ENCODE measurements at places on chromosomes 1 and 21. TPM values are rescaled to one million over a fixed set of nuclear protein-coding genes. Genes with fewer than 3 reads are reported as not detected.

The RAB42 gene
- 0.83 TPM for total RNA-seq

DNA sequence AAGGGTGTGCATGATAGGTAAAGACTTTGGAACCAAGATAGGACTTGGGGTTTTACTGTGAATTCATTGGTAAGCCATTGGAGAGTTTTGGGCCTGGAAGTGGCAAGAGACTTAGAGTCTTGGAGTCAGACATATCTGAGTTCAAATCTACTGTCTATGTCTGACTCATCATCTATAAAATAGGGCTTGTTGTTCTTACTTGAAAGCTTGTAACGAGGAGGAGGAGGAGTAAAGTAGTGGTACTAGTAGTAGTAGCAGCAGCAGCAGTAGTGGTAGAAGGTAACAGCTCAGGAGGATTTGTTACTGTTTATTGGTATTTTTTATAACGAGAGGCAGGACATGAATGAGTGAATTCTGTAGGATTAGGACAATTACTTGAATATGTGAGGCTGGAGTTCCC is 62.7 kb downstream of the CACHD1 start:
- DNase-seq, result no peak

The SHISA4 gene
- total RNA-seq, result 16.8 TPM

The SEC16B gene
- total RNA-seq, result 3.0 TPM

- DNase-seq, result no peak
Measured at GRCh38 chr1:221740369-221740992, 1.4 kb downstream of the DUSP10 start.

- no peak for DNase-seq
Measured at GRCh38 chr21:36849461-36850105, 116.9 kb downstream of the HLCS start.

The TAS1R1 gene
- 0.28 TPM for total RNA-seq

- no peak for DNase-seq
Measured at GRCh38 chr1:19062258-19063029, 106.0 kb upstream of the IFFO2 start.

DNA sequence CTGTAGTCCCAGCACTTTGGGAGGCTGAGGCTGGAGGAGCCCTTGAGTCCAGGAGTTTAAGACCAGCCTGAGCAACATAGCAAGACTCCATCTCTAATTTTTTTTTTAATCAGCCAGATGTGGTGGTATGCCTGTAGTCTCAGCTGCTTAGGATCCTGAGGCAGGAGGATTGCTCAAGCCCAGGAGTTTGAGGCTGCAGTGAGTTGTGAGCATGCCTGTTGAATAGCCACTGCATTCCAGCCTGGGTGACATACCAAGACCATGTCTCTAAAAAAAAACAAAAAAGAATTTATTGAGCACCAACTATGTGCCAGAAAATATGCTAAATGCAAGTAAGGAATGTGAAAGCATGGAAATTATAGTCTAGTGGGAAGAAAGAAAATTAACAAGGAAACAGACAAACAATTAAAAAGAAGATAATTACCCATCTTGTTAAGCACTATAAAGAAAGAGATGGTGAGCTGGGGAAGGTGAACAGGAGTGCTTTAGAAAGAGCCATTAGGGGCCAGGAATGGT is 104.0 kb upstream of the ZNF678 start:
- DNase-seq, result no peak

The OR11L1 gene
- not detected for total RNA-seq

- DNase-seq, result no peak
Measured at GRCh38 chr1:11147197-11147770, 41.9 kb upstream of the ANGPTL7 start.

The TGFB2 gene
- total RNA-seq, result 7.9 TPM

GRCh38 chr1:28296401-28297261 is 32.2 kb upstream of the MED18 start:
- peak; percentile 97 for DNase-seq

The SLC45A1 gene
- 2.7 TPM for total RNA-seq

GRCh38 chr1:111921948-111922347 is 67.5 kb downstream of the KCND3 start:
- no peak for DNase-seq

The ZYG11B gene
- total RNA-seq, result 32.8 TPM

GRCh38 chr1:36123356-36123755 is 1.7 kb downstream of the COL8A2 start:
- no peak for DNase-seq

The HLX gene
- total RNA-seq, result 5.1 TPM

DNA sequence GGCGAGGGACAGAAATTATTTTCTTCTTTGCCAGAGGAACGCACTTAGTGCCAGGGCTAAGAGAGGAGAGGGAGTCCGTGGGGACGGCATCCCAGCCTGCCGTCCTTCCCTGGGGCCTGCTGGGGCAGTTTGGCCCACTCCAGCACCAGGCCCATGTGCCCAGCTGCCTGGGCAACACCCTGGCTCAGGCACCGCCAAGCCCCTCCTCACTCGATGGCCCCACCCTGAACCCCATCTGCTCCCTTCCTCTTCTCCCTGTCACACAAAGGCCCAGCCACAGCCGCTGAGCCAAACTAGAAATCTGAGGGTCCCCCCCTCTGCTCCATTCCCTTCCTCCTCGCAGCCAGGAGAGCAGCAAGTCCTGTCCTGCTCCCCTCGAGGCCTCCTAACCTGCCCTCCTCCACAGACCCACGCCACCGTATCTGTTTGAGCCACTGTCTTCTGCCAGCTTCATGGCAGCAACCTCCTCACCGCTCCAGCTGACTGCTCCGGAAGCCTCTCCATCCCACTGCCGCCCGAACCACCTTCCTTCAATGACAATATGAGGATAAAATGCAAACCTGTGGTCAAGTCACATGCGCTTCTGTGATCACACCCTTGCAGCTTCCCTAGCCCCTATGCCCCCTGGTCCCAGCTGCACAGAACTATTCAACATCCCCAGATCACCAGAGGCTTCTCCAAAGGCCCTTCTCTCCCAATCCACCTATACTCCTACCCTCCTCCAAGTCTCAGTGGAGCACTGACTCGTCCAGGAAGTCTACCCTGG is 8.4 kb upstream of the TNNI1 start:
- no peak for DNase-seq

The HMCN1 gene
- total RNA-seq, result 1.4 TPM

The SFN gene
- total RNA-seq, result 0.37 TPM

- DNase-seq, result no peak
Measured at GRCh38 chr1:223489439-223489838, 96.2 kb downstream of the CCDC185 start.

The NPHS2 gene
- total RNA-seq, result not detected

DNA sequence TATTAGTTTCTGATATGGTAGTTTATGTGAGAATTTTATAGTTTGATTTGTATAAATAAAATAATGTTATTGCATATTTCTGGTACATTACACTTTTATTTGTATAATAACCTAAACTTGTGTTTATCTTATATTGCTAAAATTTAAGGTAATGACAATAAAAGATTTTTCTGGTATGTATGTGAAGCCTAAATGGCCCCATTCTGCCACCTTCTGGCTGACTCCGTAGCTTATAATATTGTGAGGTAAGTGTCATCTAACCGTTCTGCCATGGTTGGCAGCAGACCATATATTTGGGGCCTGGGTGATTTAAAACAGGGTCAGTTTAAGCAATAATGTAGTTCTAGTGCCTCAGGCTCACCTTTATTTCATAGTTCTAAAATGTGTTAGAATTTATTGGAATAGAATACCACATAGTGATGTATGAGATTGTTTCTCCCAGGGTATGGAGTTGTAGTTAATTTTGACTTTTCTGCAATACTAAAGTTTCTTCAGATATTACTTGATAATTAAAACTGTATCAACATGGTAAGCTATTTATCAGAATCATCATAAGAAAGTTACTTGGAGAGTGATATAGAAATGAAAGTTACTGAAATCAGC is 21.2 kb upstream of the PRKACB start:
- no peak for DNase-seq

The KCNJ6 gene
- total RNA-seq, result not detected

- no peak for DNase-seq
Measured at GRCh38 chr1:241316372-241316771, 40.6 kb downstream of the RGS7 start.

GRCh38 chr1:177748080-177748801 is 221.6 kb downstream of the SEC16B start:
- DNase-seq, result no peak

GRCh38 chr1:42853116-42853884 is 6.9 kb downstream of the ZNF691 start:
- no peak for DNase-seq

- no peak for DNase-seq
Measured at GRCh38 chr1:111006556-111006955, 42.8 kb upstream of the LRIF1 start.

DNA sequence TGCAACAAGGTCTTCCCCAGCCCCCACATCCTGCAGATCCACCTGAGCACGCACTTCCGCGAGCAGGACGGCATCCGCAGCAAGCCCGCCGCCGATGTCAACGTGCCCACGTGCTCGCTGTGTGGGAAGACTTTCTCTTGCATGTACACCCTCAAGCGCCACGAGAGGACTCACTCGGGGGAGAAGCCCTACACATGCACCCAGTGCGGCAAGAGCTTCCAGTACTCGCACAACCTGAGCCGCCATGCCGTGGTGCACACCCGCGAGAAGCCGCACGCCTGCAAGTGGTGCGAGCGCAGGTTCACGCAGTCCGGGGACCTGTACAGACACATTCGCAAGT is 3.8 kb downstream of the ZBTB18 start:
- DNase-seq, result no peak

- no peak for DNase-seq
Measured at GRCh38 chr1:159196543-159196942, 8.1 kb upstream of the ACKR1 start.

GRCh38 chr1:62593825-62594394 is 3.4 kb upstream of the ANGPTL3 start:
- DNase-seq, result no peak

- no peak for DNase-seq
Measured at GRCh38 chr1:81238129-81238528, 562.6 kb upstream of the ADGRL2 start.

The OR2T8 gene
- not detected for total RNA-seq

The NPL gene
- 3.7 TPM for total RNA-seq

- DNase-seq, result no peak
Measured at GRCh38 chr1:8651962-8652361, 165.5 kb downstream of the RERE start.

The AMY1C gene
- total RNA-seq, result 24.8 TPM

DNA sequence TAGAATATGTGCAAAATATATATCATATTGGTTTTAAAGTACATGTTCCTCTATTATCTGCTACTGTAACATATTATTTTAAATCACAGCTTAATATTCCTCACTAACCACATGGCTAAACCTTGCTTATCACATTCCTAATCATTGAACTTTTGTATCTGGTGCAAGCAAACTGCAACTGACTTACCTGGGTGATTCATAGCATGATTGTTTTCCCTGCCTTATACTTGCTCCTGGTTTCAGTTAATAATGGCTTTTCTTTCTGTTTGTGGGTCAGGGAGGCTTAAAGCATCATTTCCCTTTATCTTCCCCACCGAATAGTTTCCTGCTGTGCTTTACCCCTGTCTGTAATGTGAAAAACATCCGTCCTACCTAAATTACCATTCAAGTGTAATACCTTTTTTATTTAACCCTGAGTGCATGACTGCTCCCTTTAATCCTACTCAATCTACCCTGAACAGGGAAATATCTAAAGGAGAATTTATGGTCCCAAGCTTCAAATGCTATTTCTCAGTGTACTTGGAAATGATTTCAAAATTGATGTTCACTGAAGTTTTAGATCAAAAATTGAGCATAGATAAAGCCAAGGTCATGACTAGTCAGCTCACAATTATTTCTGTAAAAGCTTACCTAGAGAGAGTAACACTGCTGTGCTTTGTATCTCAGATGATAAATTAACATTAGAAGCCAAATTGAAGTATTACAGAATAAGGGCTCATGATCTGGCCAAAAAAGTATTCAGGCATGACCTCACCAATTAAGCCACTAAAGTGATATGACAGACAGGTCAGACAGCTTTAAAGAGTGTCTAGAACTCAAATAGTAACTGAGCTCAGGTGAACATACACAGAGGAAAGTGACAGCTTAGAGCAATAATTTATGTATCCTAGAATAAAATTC is 507.1 kb downstream of the BRINP3 start:
- DNase-seq, result no peak

DNA sequence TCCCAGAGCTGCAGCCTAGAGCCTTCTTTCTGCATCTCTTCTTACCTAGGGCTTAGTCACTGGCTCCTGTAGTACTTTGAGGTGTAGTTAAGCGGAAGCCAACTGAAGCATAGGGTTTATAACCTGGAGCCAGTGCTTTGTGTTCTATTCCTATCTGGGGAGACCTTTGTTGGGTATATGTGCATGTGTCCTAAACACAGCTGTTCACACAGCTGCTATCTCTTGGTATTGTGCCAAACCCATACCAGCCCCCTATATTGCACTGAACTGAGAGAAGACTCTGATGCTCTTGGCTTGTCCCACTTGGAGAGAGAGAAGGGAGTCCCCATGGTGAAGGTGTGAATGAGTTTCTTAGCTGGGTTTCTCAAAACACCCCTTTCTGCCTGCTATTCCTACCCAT is 17.2 kb upstream of the NFASC start:
- no peak for DNase-seq

The AGTRAP gene
- 27.4 TPM for total RNA-seq

- DNase-seq, result peak; percentile 42
Measured at GRCh38 chr1:17588048-17588871, 48.8 kb downstream of the ARHGEF10L start.

DNA sequence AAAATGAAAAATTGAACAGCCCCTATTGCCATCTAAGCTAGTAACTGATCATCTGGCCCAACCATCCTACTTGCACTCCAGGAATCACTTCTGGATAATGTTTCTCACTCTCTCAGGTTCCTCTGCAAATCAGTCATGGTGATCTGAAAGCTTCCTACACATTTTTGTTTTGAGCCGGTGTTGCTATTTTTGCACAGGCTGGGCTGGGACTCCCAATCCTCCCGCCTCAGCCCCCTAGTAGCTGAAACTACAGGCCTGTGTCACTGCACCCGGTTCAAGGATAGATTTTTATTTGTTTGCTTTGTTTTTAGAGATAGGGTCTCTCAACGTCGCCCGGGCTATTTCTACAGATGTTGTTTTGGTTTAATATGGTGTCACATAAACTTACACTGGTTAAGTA is 40.5 kb upstream of the HMCN1 start:
- DNase-seq, result no peak

- DNase-seq, result no peak
Measured at GRCh38 chr1:92459871-92460320, 26.8 kb downstream of the GFI1 start.

GRCh38 chr1:29830383-29830782 is 594.1 kb downstream of the PTPRU start:
- no peak for DNase-seq

DNA sequence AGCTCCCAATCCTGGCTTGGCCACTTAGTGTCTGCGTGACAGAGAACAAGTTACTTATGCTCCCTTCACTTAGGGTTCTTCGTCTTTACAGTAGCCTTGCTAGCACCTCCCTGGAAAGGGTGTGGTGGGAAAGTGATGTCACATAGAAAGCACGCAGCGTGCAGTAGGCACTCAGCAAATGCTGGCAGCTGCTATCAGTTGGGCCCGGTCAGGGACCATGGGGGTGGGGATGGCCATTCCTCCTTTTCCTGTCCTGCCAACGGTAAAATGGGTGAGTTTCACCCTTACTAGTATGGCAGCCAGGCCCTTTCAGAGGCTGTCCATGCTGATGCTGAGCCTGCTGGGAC is 6.2 kb upstream of the KCNA10 start:
- DNase-seq, result no peak
